ENCODE measurements at places on chromosomes 12 and 14. TPM values are rescaled to one million over a fixed set of nuclear protein-coding genes. Genes with fewer than 3 reads are reported as not detected.

The BEST3 gene
- total RNA-seq = not detected

The TUNAR gene
- total RNA-seq = not detected

- peak overlapping the region; percentile 89 for H3K27ac ChIP-seq
- DNase-seq = no peak
- peaks cover 20% of the 10 kb centered on the region for H3K36me3 ChIP-seq
- peak overlapping the region; percentile 81 for H3K4me3 ChIP-seq
Observed at GRCh38 chr12:12613344-12613743, 1.7 kb downstream of the CREBL2 start.

DNA sequence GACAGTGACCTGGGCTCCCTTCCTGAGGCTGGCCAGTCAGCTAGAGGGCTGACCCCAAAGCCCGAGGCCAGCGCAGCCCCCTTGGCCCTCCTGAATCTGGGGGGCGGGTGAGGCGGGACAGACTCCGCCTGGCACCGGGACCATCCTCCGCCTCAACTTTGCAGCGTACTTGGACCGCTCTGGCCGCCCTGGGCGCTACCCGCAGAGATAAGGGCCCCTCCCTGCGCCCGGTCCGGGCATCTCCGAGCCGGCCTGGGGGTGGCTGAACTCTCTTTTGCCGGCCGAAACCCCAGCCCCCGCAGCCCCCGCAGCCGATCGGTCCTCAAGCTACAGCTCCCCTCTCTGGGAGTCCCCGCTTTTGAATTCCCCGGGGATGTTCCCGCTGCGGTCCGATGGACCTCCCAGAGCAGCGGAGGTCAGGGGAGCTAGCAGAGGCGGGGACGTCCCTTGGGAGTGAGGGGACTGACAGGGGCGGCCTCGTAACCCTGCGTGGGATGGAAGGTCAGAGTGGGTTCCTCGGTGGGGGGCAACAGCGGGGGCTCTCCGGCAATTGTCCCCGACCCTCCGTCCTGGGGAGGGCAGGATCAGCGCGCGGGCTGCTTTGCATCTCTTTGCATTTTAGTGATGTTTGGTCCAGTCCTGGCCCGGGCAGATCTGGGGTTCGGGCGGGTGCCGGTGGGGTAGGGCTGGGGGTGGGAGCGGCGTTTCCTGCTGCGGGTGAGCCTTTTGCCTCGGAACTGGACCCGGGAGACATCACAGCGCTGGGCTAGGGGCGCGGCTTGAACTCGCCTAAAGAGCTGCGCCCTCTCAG, at the start of gene CRIP1:
Gene CRIP1, plus strand, starts transcription at position 724 of the 811 bp plus-strand sequence. CDS start 374 bp downstream, outside the sequence.
- H3K27me3 ChIP-seq = peaks cover 3% of the 10 kb centered on the region
- peak within 1 kb of the TSS; percentile 70 for H3K27ac ChIP-seq
- H3K4me3 ChIP-seq = peak within 1 kb of the TSS; percentile 79
- H3K4me1 ChIP-seq = peaks cover 38% of the 10 kb centered on the region
- H3K36me3 ChIP-seq = no peaks in the 10 kb centered on the region
- DNase-seq = no peak

GRCh38 chr12:67457136-67457535, 188.0 kb downstream of the CAND1 start:
- H3K4me3 ChIP-seq = no peak overlapping the region
- peaks cover 3% of the 10 kb centered on the region for H3K36me3 ChIP-seq
- H3K27ac ChIP-seq = no peak overlapping the region
- peaks cover 10% of the 10 kb centered on the region for H3K27me3 ChIP-seq
- no peak for DNase-seq

DNA sequence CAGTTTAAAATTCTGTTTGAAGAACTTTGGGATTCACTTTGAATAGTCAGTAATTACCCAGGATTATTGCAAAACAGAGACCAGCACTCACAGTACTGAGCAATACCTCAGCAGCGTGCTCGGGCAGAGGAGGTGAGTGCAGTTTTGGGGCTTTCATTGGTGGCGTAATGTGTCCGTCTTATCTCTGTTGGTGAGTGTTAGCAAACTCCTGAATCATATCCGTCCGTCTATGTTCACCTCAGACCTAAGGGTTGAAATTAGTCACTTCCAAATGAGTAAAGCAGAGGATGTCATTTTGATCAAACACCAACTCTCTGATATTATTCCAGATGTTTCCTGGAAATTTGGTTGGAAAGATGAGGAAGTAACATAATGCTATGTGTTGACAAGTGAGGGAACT, 82.8 kb downstream of the BORCS5 start:
- peak overlapping the region; percentile 93 for H3K27ac ChIP-seq
- peak; percentile 22 for DNase-seq
- H3K27me3 ChIP-seq = no peaks in the 10 kb centered on the region
- no peak overlapping the region for H3K4me3 ChIP-seq
- peaks cover 58% of the 10 kb centered on the region for H3K4me1 ChIP-seq

GRCh38 chr12:115632308-115632707, 645.2 kb downstream of the MED13L start:
- H3K27ac ChIP-seq = no peak overlapping the region
- H3K27me3 ChIP-seq = no peaks in the 10 kb centered on the region
- no peak for DNase-seq
- no peak overlapping the region for H3K4me3 ChIP-seq
- H3K4me1 ChIP-seq = no peaks in the 10 kb centered on the region

DNA sequence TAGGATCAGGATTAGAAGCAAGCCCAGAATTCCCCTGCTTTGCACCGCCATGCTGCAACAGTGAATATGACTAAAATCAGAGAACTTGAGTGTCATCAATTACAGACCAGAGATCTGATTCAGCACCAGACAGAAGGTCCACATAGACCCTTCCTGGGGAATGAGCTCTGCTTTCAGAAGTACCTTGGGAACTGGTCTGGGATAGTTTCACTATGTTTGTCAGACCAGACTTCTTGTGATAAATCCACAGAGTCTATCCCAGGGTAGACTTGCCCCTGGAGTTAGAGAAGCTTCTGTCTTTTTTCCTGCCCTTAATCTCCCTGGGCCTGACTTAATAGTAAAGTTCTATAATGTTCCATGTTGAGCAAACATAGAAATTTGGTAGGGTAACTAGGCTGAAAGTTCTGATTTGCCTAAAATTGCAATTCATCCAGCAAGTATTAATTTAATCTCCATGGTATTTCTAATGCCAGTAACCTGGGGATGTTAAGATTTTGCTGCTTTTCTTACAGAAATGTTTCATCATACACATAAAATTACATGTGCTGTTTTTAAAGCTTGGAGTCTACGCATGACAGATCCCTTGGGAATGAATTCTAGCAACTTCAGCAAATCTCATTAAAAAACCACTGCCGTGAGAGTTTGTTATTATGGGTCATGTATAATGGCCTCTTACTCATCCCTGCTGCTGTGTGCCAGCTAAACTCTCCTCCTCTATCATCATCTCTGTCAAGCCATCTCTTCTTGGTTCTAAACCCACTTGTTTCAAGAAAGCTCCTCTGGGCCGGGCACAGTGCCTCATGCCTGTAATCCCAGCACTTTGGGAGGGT, 61.3 kb upstream of the METAP2 start:
- no peak overlapping the region for H3K27ac ChIP-seq
- H3K36me3 ChIP-seq = no peaks in the 10 kb centered on the region
- no peak overlapping the region for H3K4me3 ChIP-seq
- no peak for DNase-seq
- H3K27me3 ChIP-seq = no peaks in the 10 kb centered on the region
- no peaks in the 10 kb centered on the region for H3K4me1 ChIP-seq
